Fibroblast of skin of right quadriceps (primary cell): ENCODE measurements at places on chromosomes 7 and 10.
A peak's percentile ranks its signal among the peaks of the same experiment; 100 is the strongest.

- DNase-seq: no peak
Observed at GRCh38 chr7:150432915-150433892, 17.2 kb upstream of the GIMAP8 start.

- no peak for DNase-seq
Observed at GRCh38 chr7:101243646-101244374, 1.1 kb downstream of the FIS1 start.

GRCh38 chr7:149875396-149875795, 1.6 kb downstream of the ATP6V0E2 start:
- no peak for DNase-seq

DNA sequence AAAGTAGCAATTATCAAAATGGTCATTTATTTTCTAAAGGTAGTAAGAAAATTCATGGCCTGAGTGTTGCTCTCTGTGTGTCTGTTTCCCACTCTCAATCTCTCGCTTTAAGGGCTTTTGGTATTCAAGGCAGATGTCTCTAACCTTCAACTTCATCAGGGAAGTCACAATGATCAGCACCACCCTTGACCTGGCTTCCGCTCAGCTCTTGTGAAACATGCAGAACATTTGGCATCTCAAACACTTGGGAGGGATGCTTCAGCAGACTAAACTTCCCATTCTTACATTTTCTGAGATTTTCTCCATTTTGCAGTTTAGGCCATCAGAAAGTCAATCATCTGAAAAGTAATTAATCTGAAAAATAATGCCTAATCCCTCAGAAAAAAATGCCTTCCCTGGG, 129.8 kb downstream of the AOAH start:
- no peak for DNase-seq

GRCh38 chr7:112481833-112482670, 1.3 kb downstream of the LSMEM1 start:
- DNase-seq: peak; percentile 84

DNA sequence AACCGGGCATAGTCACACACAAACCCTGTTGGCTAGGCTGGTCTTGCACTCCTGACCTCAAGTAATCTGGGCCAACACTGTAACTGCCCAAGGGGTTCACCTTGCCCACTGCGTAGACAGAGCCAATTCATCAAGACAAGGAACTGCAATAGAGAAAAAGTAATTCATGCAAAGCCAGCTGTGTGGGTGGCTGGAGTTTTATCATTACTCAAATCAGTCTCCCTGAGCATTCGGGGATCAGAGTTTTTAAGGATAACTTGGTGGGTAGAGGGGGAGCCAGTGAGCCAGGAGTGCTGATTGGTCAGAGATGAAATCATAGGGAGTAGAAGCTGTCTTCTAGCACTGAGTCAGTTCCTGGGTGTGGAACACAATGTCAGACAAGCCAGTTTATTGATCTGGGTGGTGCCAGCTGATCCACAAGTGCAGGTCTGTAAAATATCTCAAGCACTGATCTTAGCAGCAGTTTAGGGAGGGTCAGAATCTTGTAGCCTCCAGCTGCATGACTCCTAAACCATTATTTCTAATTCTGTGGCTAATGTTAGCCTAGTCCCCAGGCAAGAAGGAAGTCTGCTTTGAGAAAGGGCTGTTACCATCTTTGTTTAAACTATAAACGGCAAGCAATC, 15.6 kb upstream of the FXYD4 start:
- DNase-seq: peak; percentile 9

GRCh38 chr10:131645756-131646155, 255.1 kb upstream of the PPP2R2D start:
- DNase-seq: no peak

DNA sequence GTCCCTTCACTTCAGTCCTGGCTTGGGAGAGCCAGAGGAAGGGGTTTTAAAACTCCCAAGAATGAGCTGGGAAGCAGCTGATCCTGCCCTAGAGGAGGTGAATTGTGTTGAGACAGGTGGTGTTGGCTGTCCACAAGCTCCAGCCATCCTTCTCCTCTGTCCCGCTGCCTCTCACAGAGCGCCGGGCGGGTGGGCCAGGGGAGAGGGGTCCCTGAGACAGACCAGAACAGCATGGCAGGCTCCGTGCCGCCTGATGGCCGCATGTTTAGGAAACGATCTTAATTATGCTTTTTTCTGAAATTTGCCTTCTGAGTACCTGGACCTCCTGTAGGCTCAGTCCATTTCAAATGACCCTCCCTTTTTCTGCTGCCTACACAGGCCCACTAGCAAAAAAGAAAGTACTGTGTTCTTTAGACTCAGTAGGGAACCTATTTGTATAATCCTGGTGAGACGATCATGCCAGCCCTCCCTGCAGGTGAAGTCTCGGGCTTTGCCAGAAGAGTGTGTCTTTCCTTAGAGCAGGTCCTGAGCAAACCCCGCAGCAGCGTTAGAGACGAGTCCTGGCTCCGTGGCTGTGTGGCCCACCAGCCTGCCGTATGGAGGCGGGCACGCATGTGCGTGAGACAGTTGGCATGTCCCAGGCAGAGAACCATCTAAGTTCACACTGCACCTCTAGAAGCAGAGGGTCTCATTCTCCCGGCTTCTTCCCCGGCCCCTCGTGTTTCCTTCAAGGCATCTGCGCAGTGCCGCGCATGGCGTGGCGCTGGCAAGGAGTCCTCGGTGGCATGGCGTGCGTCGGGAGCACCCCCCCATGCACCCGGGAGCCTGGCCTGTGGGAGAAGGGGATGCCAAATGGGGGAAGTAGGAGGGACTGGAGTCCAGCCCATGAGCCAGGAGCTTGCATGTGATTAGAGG, 26.3 kb upstream of the PWWP2B start:
- DNase-seq: no peak

DNA sequence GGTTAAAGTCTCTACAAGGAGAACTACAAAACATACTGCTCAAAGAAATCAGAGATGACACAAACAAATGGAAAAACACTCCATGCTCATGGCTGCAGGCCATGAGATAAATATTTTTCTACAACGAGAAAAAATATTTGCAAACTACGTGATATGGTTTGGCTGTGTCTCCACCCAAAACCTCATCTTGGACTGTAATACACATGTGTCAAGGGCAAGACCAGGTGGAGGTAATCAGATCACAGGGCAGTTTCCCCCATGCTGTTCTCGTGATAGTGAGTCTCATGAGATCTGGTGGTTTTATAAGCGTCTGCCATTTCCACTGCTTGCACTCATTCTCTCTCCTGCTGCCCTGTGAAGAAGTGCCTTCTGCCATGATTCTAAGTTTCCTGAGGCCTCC, 57.8 kb downstream of the COA1 start:
- DNase-seq: no peak

GRCh38 chr7:112509402-112509801, 28.6 kb downstream of the LSMEM1 start:
- DNase-seq: peak; percentile 5

DNA sequence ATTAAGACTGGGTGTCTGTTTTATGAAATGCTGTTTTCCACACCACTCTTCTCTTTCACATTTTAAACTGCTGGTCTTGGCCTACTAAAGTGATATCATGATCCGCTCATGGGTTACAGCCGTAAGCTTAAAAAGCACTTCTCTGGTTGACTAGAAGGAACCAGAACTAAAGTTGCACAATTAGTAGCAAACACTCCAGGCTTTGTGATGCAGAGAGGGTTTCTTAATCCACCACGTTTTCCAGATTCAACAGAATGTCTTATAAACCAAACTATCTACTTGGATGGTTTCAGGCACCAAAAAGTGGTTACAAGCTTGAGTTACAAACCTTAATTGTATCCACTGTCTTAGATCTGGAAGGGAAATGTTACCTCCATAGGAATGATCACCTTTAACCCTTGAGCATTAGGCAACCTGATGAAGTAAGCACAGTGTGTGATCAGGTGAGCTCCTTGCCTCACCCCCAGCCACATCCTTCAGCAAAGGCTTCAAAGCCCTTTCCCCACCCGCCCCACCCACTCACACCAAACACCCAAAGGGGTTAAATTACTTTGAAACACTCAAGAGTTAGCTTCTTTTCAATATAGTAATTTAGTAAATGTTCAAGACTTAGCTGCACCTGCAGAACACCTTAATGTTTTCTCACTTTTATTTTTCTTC, 3.5 kb downstream of the ELMO1 start:
- DNase-seq: no peak

DNA sequence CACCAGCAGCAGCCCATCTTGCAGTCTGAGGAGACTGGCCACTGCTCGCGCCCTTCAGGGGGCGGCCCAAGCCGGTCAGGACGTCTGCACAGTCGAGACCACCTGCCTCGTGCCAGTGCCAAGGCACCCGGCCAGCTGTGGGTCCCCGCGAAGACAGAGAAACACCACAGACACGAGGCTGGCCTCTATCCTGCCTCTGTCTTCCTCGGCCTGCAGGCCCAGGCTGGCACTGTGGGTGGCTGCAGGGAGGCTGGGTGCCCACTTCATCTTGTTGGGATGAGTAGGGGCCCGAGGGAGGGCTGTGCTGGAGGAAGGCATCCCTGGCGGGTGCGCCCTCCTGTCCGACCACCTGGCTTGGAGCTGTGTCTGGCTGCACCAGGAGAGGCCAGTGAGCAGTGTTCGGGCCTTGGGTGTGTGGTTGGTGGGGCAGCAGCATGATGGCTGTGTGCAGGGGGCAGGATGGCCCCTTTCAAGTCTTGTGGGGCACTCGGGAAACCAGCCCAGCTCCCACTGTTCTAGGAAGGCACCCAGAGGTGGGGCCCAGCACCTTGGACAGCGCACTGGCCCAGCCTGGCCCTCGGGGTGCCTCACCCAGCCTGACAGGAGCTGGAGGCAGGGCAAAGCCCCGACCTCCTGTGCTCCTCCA, 7.3 kb downstream of the DPYSL4 start:
- peak; percentile 11 for DNase-seq

DNA sequence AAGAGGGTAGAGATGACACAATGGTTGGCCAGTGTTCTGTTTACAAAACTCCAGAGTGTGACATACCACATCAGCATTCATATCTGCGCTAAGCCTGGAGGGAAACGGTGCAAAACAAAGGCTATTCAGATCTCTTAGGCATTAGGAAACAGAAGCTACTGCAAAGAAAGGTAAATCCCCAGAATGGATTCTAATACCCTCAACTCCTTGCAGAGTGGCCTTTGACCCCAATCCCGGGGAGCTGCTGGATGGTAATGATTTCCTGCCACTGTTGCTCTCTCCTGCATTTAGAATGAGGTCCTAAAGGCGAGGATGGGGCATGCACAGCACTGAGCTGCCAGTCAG, 65.2 kb downstream of the AOAH start:
- DNase-seq: peak; percentile 72

- DNase-seq: peak; percentile 95
Observed at GRCh38 chr7:103637094-103637493, 191.1 kb upstream of the SLC26A5 start.

- DNase-seq: no peak
Observed at GRCh38 chr7:134461916-134462315, 3.0 kb upstream of the AKR1B1 start.

GRCh38 chr10:14116021-14116420, 214.7 kb downstream of the FRMD4A start:
- DNase-seq: no peak

GRCh38 chr10:3002304-3002703, 65.0 kb upstream of the PFKP start:
- no peak for DNase-seq

- peak; percentile 56 for DNase-seq
Observed at GRCh38 chr10:132574783-132575319, 37.3 kb downstream of the INPP5A start.

DNA sequence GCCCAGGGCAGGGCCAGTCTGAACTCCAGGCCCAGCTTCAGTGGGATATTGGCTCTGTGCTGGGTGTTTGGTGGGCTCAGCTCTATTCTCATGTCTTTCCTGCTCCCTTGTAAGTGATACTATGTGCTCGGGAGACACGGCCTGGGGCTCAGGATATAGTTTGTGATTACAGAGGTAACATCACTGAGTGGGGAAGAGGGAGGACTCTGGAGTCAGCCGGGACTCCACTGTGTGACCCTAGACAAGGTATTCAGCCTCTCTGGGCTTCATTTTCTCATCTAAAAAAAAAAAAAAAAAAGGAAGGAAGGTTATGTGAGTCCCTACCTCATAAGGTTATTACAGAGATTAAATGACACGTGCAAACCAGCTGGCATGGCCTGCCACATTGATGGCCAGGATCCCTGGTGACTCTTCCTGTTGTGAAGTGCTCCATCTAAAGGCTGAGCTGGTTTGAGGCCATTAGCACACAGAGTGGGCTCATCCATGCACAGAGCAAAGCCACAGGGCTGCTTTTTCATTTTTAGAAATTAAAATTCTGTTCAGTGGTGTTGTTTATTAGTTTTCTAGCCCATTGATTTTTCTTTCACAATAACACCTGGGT, 15.7 kb downstream of the SLC13A4 start:
- no peak for DNase-seq

DNA sequence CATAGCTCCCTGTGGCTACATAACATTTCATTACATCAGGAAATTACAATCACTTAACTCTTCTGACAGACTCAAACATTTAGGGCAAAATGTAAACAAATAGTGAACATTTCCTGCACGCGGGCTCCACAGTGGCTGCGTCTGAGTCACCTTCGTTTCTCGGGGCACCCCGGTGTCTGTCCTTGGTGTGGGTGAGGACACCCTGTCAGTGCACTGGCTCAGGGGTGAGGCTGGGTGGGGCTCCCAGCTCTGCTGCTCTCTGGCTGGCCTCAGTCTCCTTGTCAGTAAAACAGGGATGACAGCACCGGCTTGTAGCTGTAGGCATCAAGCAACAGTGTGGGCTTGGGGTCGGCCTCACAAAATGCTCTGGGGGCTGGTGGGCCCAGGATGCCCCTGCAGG, 237.1 kb upstream of the SHH start:
- DNase-seq: no peak

GRCh38 chr10:19576576-19576975, 239.7 kb upstream of the PLXDC2 start:
- DNase-seq: no peak

DNA sequence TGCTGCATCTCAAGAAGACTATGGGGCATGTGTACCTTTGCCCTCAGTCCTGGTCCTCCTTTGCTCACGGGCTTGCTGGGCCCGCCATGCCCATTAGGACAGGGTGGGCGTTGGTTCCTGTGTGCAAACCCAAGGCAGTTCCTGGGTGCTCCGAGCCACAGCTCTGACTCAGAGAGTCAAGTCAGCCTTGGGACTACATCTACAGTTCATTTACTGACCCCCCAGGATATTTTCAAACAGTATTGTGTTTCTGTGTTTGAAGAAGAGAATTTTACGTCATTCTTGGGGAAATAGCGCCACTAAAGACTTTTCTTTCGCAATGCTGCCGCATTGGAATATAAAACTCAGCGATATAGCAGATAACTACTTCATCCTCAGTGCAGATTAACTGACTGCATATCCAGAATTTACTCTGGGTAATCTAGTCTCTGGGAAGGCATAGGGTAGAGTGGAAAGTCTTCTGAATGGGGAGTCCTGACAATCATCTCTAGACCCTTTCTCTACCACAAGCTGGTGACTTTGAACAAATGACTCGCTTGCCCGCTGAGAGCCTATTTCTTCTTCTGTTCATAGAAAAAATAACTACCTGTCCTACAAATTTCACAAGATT, 638.9 kb upstream of the FZD8 start:
- peak; percentile 2 for DNase-seq
